ENCODE measurements at places on chromosomes 6 and 20. TPM values are rescaled to one million over a fixed set of nuclear protein-coding genes. Genes with fewer than 3 reads are reported as not detected.
A peak's percentile ranks its signal among the peaks of the same experiment; 100 is the strongest.

GRCh38 chr6:42045538-42046460 is 4.5 kb upstream of the TAF8 start:
- peak; percentile 47 for DNase-seq

DNA sequence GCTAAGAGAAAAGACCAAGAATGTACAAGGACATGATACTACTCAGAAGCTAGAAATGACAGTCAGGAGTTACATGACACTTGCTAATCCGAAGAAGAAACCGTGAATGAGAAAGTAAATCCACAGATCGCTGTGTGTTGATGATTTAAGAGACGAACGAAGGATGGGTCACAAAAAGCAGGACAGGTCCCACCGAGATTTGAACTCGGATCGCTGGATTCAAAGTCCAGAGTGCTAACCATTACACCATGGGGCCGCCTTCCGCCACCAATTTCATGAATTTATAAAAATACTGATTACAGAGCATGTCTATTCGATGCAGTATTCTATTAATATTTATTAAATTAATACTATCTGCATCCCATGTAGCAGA is 54.0 kb upstream of the BTN3A2 start:
- DNase-seq, result no peak

DNA sequence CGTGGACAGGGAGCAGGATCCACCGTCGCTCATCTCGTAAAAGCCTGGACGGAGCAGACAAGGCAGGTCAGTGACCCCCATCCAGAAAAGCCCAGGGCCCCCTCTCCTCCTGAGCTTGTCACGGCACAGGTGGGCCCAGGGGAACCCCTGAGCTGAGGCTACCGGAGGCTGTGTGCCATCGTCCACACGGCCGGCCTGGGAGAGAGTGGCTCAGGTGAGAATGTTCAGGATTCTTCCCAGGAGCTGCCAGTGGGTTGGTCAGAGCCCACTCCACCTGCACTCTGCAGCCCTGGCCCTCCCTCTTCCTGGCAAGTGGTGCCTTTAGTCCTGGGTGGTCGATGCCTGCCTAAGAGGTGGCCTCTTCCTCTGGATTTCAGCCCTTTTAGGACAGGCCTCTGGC is 9.2 kb downstream of the DACT2 start:
- no peak for DNase-seq

The NKAPL gene
- 1.2 TPM for total RNA-seq

The UBD gene
- 1.9 TPM for total RNA-seq
